ENCODE measurements at places on chromosomes 3 and 15.

- no peak for DNase-seq
Measured at GRCh38 chr3:101243285-101244211, 76.8 kb downstream of the IMPG2 start.

GRCh38 chr15:90873998-90874605, 5.7 kb downstream of the FURIN start:
- peak; percentile 76 for DNase-seq

GRCh38 chr3:177451864-177452830, 254.9 kb upstream of the TBL1XR1 start:
- peak; percentile 61 for DNase-seq

DNA sequence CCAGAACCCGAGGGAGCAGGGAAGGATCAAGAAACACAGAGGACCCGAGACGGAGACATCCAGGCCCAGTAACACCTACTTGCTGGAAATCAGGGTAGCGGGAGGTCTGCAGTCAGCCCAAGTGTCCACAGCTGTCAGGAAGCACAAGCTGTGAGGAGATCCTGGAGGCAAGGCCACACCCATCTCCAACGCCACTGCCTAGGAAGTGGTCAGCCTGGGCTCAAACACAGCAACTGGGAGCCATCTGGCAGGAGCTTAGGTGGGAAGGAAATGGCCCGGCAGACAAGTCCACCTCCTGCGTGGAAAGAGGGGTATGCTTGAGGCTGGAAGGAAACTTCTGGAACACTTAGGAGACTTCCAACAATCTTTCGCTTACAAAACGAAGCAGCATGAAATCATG, 407.1 kb downstream of the VPS13C start:
- peak; percentile 44 for DNase-seq

DNA sequence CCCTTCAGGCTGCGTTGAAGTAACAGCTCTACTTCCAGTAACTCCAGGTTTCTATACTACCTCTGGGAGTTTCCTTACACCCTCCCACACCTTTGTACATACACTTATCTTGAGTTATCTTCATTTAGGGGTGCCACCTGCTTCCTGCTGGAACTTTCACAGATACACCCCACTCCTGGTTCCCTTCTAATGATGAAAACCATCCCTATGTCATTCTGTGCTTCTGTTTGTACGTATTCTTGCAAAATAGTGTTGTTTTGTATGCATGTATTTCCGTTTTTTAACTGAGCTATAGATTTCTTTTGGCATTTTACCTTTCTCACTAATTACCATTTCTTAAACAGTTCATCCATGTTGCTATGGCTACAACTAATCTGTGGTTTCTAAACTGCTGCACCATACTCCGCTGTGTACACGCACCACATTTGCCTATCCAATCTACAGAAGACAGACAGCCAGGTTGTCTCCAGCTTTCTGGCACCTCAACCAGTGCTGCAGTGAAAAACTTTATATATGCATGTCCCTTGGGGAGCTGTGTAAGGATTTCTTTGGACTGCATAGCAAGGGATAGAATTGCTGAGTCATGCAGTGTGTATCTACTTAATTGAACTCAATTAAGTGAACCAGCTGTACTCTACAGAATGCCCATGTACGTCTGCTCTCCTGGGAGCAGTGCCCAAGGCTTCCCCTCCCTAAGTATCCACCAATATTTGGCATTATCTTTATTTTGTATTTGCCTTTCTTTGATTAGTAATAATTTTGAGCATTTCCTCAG, 61.4 kb upstream of the ST8SIA2 start:
- no peak for DNase-seq

DNA sequence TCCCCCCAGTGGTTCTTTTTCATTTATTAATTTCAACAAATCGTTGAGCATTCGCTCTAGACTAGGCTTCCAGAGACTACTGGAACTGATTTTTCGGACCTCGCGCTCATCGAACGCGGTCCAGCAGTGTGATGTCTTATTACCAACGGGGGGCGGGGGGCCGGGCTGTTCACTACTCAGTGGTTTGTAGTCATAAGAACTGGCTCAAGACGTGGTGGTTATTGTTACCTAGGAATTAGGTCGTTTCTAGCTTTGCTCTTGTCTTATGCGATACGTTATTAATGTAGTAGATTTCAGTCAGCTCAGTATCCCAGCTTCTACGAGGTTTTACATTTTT, 858 bp downstream of the RBM5 start:
- no peak for DNase-seq

DNA sequence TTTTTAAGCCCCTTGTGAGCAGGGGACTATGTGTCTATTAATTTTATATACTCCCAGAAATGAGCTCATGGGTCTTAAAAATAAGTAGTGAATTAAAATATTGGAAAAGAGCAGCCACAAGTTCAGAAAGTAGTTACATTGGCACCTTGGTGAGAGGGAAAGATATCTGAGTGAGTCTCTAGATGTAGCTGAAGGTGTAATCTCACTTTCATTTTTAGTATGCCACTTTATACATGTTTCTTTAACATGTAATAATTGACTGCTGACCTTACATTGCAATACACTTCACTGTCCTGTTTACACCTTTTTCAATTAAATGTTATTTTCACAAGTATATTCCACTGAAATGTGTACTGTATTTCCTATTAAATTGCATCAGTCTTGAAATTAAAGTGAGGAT, 12.1 kb upstream of the PAK6 start:
- DNase-seq = no peak

- no peak for DNase-seq
Measured at GRCh38 chr15:60223176-60223575, 174.6 kb downstream of the ANXA2 start.

DNA sequence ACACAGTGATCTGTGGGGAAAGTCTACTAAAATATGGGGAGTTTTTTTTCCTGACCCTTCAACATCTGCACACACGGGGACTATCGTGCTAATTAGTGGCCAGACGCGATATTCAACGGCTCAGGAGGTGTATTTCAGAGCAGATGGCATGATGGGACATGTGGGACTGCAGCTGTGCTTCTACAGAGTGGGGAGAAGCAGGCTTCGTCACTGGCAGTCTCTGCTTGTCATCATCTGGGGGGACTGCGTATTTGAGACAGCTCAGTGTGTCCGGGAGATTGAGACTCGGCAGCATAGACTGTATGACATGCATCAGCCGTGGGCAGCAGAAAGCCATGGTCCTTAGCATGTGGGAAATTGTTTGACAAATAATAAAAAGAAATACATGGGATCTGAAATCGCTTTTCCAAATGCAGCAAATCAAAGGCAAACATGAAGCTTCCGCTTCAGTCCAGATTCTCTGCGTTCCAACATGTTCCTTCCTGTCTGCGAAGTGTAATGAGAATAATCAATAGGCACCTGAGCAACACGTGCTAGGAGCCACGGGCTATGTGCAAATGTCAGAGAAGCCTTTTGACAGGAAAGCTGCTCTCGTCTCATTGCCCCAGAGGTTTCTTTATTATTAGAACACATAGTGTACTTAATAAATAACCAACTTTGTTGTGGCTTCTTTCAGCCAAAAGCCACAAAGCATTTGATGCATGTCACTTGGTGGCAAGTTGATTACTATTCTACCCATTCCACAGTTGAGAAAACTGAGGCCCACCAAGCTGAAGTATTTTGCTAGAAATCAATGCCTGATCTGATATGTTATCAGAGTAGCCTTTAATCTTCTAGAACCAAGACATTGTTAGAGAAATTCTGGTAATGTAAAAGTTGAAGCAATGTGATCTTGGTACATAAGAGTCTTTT, 276.3 kb downstream of the RYR3 start:
- no peak for DNase-seq

DNA sequence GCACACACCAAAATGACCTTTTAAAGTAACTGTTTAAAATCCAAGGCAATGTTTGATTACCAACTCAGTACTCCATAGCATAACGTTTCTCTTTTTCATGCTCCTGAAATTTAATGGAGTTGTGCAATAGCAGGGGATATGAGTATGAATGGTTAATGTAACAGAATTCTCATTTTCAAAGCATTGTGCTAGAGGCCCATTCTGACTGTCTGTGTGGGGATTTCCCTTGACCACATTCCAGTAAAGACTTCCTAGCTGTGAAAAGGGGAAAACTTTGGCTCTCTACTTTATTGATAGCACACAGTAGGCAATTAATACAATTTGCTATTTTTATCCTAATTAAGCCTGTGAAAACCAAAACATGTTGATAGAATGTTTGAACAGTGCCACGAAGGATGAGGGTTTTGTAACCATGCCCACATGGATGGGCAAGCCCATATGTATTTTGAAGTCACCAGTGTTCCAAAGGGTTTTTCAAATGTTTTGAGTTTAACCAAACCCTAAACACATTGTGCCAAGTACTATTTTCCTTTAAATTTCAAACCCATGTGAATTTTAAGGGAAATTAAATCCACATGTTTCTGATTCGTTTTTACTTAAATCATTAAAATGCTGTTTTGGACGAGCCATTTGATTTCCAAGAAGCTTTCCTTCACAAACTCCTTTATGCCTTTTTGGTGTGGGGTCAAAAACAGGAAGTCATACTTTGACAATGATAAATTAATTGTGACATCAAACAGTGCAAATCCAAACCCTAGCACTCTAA, 261.2 kb downstream of the SHOX2 start:
- DNase-seq = no peak

DNA sequence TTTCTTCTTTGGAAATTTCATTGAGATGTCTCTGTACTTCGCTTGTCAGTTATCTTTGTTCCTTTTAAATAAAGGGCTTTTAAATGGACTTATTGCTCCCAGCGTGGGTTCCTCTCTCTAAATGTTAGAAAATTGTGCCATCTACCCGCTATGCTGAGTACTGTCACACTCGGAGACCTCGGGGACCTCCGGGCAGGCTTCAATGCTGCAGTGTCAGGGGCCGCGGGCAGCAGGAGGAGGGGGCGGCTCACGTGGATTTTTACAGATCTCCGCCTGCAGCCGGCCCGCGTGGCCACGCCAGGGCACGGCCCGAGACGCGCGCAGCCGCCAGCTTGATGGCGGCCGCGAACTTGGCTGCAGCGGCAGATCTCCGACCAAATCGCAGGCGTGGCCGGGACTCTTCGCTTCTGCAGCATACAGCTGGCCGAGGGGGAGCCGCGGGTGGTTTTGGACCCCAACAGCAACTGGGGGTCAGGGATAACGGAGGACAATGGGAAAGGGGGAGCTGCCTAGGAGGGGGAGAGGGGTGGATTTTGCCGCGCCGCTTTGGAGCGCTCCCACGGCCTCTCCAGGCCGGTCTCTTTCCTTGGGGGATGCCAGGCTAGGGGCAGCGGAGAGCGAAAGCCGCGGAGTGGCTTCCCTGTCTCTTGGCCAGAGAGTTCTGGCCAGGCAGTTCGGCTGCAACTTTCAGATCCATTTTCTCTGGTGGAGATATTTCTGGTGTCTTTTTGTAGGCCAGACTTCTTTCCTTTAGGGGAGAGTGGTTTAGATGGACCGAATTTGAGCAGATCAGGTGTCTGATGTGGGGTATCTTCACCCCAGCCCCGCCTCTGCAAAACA, 15.3 kb downstream of the NR2F2 start:
- peak; percentile 79 for DNase-seq

GRCh38 chr3:134441821-134442220, 44.0 kb downstream of the ANAPC13 start:
- no peak for DNase-seq

- DNase-seq = no peak
Measured at GRCh38 chr3:115071601-115072000, 75.5 kb downstream of the ZBTB20 start.

- DNase-seq = no peak
Measured at GRCh38 chr3:50591196-50591741, 20.3 kb downstream of the CISH start.

- DNase-seq = no peak
Measured at GRCh38 chr3:69016901-69017300, 3.4 kb upstream of the EOGT start.

DNA sequence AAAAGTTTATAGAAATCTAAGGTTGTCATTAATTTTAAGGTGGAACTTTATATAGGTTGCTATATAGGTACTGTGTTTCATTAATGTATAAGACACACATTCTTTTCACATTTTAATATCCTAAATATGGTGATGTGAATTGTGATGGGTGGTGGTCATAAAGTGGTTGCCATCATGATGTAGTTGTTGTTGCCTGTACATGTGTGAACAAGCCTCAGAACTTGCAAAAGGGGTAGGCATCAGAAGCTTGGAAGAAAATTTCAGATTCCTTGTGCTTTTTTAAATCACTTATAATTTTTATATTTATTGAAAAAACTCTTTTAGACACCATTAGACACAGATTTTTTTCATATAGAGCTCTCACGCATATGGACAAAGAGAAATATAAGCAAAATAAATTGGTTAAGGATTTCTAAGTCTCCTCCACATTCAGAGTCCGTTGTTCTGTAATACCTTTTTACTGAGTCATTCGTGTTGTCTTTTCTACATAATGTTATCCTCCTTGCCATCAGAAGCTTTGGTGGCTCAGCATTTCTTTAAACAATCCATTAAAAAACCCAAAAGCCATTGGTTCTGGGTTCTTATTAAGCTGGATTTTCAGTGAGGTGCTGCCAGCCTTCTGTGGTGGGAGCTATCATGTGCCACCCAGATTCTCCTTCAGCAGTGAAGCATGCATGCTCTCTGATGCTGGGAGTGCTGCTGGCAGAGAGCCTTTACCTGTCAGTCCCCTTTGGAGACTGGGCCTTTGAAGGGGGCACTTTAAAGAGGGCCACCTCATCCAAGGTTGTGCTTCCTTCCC, 140.4 kb upstream of the GALNT15 start:
- no peak for DNase-seq

- no peak for DNase-seq
Measured at GRCh38 chr3:12707449-12707848, 43.5 kb upstream of the RAF1 start.

Data from left lung (tissue), 14 donors.